ENCODE measurements at places on chromosomes 16 and 17.

- DNase-seq: no peak
Measured at GRCh38 chr16:85126705-85127378, 14.6 kb upstream of the CIBAR2 start.

DNA sequence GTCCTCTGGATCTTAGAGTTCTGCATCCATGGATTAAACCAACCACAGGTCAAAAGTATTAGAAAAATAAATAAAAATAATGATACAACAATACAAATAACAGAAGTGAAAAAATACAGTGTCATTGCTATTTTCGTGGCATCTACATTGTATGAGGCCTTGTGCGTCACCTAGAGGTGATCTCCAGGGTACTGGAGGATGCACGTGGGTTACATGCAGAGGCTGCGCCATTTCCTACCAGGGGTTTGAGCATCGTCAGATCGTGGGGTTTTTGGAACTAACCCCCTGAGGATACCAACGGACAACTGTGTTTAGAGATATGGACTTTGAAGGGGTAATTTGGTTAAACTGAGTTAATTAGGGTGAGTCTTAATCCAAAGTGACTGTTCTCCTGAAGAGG lies 224.7 kb downstream of the ENGASE start:
- no peak for DNase-seq

DNA sequence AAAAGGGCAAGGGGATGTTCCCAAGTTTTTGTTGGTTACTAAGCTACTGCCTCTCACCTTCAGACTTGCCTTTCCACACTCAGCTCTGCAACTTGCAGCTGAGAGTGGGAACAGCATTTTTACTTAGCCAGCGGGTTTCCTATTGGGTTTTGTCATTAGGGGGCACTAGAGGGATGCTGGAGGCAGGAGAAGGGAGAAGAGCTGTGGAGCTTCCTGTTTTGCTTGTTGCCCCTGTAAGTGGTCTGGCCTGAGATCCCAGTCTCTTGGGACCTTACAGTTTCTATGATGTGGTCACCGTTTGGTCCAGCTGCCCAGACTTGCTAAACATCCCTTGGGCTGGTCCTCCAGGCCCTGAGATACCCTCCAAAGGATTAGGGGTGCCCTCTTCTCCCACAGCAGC lies 209.6 kb upstream of the NLRP1 start:
- no peak for DNase-seq

- no peak for DNase-seq
Measured at GRCh38 chr17:79925242-79925957, 86.2 kb upstream of the CBX4 start.

DNA sequence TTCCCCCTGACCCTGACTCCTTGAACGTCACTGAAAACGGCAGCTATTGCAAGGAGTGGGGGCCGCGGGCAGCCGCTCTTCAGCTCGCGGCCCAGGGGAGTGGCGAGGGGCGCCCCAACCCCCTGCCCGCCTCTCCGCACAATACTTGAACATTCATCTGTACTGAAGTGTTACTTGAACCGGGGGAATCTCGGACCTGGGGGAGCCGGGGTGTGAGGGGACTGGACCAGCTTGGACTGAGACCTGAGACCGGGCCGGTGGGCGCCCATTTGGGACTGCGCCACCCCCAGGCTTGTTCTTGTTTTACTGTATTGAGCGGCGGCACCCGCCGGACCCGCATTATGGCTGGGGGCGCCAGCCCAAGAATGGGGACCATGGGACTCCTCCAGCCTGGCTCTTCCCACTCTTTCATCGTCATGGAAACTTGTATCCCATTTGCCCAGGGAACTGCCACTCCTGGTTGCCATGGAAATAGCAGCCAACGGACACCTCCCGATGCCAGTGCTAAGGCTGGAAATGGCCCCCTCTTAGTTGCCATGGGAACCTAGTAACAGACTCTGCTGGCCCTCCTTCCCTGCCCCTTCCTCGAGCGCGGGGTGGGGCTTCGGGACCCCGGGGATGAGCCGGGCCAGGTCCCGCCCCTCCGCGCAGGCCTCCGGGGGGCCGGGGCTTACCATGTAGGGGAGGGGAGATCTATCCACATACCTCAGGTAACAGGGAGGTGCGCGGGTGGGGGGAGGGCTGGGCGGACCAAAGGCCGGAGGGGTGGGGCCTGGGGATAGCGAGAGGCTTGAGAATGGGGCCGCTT lies 805 bp upstream of the ORAI3 start:
- DNase-seq: no peak

DNA sequence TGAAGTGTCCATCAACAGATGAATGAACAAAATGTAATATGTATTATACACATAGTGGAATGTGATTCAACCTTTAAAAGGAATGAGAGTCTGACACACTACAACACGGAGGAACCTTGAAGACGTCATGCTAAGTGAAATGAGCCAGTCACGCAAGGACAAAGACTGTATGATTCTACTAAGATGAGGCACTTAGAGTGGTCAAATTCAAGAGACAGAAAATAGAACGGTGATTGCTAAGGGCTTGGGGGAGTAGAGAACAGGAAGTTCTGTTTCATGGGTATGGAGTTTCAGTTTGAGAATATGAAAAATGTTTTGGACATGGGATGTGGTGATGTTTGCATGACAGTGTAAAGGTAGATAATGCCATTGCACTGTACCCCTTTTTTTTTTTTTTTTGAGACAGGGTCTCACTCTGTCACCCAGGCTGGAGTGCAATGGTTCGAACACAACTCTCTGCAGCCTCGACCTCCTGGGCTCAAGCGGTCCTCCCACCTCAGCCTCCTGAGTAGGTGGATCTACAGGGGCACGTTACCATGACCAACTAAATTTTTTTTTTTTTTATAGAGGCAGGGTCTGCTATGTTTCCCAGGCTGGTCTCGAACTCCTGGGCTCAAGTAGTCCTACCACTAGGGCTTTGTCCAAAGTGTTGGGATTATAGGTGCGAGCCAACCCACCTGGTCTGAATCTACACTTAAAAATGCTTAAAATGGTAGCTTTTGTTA lies 2.9 kb upstream of the CCDC102A start:
- DNase-seq: no peak

- no peak for DNase-seq
Measured at GRCh38 chr17:55648086-55648485, 74.6 kb downstream of the TMEM100 start.

DNA sequence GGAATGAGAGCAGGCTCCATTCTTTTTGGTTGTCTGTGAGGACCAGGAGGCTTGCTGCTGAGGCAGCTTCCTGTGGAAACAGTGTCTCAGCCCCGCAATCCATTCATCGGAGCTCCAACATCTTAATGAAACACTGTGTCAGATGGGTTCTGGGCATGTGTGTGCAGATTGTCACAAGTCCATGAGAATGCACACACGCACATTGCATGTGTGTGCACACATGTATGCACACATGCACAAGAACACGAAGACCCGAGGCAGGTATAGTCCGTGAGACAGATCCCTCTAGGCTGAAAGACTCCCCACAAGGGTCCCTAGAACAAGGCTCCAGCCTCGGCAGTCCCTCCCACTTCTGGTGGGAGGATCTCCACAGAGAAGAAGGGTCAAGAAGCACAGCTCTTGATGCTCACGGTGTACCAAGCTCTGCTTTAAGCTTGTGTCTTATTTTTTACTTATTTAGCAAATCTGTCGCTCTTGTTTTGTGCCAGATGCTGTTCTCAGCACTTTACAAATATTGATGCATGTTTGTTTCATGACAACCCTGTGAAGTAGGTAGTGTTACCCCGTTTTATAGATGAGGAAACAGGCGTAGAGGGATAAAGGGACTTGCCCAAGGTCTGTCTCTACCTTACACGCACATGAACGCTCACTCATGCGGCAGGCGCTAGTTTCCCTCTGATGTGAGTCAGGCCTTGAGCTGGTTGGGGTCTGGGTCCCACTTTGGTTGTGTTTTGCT lies 213.1 kb downstream of the SEC14L1 start:
- no peak for DNase-seq

DNA sequence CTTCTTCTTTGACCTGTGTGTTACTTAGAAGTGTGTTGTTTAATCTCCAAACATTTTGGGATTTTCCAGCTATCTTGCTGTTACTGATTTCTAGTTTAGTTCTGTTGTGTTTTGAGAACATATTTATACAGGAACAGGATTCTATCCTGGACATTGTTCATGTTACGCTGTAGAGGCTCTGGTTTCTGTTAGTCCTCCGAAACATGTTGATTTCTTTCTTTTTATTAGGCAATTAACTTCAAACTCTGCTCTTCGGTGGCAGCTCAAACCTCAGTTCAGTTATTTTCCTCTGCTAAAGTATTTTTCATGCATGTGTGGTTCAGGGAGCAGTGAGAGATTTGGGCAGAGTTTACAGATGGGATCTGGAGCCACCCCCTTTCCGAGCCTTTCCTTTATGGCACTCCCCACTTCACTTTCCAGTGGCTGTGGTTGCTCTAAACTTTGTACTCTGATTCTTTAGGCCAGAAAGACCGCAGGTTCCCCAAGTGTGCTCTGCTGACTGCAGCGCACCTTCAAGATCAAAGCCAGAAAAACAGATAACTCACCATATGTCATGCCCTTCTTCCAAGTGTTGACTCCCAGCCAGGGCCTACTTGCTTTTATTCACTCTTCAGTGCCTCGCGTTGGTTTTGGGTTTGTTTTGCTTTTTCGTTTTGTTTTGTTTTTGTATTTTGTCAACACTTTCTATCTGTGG lies 77.6 kb upstream of the KSR1 start:
- no peak for DNase-seq

DNA sequence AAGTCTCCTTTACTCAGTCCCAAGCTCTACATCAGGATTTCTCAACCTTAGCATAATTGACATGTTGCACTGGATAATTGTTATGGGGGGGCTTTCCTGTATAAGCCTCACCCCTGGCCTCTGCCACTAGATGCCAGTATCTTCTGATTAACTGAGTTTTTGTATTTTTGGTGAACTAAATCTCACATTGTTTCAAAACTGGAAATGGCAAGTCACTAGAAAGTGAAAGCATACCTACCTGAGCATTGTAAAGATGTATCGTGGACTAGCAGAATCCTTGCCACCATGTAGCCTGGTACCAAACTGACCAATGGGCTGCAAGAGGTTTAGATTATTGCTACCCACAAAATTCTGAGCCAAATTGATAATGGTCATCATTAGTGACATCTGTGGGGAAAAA lies 15.0 kb downstream of the TOP2A start:
- no peak for DNase-seq

DNA sequence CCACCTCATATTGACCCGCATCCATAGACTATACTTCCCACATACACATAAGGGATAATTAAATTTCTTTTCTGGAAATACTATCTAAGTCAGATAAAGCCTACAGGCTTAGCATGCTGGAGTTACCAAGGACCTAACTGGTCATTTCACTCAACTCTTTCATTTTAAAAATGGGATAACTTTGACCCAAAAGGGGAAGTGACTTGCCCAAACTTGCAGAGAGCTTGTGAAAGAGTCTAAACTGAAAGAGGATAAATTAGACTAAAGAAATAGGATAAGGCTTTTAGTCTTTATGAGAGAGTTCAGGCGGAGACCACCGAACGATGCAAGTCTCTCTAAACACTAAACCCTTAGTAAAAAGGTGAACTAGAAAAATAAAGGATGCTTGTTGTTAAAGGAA lies 3.9 kb upstream of the KRT33A start:
- no peak for DNase-seq

- DNase-seq: no peak
Measured at GRCh38 chr17:16250635-16251034, 33.6 kb downstream of the PIGL start.

DNA sequence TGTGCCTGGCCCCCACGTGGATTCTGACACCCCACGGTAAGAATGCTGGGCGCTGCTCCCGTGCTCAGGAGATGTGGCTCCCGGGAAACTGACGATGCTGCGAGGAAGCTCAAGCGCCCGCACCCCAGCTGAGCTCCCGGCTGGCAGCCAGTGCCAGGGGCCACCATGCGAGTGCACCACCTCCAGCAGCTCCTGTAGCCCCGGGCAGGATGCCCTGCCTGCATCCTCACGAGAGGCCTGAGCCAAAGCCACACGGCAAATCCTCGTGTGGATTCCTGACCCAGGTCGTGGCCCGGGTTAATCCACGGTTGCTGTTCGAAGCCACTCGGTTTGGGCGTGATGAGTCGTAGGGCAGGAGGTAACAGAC lies 11.6 kb upstream of the DPEP1 start:
- no peak for DNase-seq

- DNase-seq: no peak
Measured at GRCh38 chr16:10978871-10979446, 34.6 kb downstream of the CLEC16A start.

- no peak for DNase-seq
Measured at GRCh38 chr16:48133455-48134211, 22.2 kb downstream of the ABCC12 start.

- no peak for DNase-seq
Measured at GRCh38 chr16:70582280-70582978, 58.8 kb downstream of the SF3B3 start.

- DNase-seq: no peak
Measured at GRCh38 chr16:30528799-30529457, 2.6 kb upstream of the ZNF768 start.

DNA sequence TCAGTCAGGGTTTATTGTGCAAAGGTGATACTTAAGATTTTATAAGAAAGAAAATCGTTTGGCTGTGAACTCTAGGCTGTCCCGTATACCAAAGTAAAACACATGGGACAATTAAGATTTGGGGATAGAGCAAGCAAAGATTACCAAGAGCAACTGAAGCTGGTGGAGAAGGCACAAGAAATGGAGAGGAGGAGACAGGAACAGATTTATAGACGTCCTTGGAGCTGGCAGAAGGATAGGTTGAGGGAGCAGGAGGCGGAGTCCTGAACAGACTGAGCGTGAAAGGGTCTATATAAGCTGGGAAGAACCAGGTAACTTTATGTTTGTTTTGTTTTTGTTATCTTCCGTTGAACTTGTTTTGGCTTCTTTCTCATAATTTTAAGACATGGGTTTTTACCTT lies 3.8 kb downstream of the TNRC6C start:
- DNase-seq: no peak

DNA sequence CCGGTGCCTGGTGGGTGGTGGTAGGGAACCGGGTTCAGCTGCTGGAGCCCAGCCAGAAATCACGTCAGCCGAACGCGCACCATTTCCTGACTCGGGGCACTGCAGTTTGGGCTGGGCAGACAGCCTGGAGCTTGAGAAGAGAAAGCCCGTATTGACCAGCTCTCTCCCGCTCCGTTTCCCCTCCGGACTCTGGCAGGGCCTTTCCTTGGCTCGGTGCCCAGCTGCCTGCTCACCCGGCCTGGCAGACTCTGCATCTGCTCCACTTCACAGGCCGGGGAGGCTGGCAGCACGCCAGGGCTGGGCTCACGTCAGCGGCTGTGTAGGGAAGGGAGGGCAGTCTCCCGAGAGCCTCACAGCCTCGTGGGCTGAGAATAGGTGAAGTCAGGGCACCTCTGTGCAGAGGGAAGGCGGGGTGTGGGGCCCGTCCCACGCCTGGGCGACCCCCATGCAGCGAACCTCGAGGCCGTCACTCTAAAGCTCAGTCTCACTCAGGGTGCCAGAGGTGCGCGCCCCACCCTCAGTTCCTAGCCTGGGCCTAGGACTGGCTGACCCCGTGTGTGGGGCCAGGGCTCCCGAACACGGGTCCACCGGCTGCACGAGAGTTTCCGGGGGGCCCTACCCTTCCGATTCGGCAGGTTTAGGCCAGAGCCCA lies 59.1 kb downstream of the OR1D5 start:
- peak; percentile 54 for DNase-seq

- no peak for DNase-seq
Measured at GRCh38 chr16:81964808-81965207, 46.5 kb downstream of the SDR42E1 start.

Measured in activated CD4-positive, alpha-beta T cell treated with anti-CD3 and anti-CD28 coated beads for 1 hour (primary cell).